ENCODE measurements at places on chromosomes 11 and 22. TPM values are rescaled to one million over a fixed set of nuclear protein-coding genes. Genes with fewer than 3 reads are reported as not detected.
A peak's percentile ranks its signal among the peaks of the same experiment; 100 is the strongest.

The MRGPRE gene
- total RNA-seq, result 0.81 TPM

- no peak for DNase-seq
These were observed 44.9 kb upstream of the WNT11 start for GRCh38 chr11:76251226-76251575.

DNA sequence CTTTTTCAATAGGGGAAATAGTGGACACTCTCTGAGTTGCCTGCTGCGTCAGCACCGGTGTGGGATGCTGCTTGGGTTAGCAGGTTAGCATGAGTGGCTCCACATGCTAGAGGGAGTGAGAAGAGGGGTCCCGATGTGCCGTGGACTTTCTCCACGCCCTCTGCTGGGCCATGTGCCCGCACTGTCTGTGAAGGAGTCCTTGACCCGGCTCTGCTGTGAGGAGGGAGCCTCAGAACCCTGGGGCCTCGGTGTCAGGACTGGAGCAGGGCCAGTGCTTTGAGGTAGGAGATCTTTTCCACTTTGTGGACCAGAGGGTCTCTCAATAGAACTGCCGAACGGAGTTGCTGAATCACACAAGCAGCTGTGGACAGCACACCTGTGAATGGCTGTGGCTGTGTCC lies 14.8 kb downstream of the CTTN start:
- no peak for DNase-seq

DNA sequence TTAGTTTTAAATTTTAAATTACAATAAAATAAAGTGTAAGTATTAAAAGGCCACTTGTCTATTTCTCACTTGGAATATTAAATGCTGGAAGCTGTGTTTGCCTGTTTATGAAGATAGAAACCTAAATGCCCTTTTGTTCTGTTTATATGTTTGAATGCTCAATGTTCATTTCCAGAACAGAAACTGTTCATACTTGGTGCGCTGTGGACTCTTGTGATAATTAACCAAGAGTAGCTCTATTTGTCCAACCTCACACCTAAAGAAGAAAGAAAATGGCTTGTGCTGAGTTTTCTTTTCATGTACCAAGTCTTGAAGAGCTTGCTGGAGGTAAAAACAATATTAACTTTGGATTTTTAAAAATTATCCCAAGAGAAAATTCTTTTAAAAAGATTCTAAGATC lies 5.7 kb downstream of the C11orf54 start:
- no peak for DNase-seq

- peak; percentile 56 for DNase-seq
These were observed 492 bp downstream of the JHY start for GRCh38 chr11:122882857-122883645.

DNA sequence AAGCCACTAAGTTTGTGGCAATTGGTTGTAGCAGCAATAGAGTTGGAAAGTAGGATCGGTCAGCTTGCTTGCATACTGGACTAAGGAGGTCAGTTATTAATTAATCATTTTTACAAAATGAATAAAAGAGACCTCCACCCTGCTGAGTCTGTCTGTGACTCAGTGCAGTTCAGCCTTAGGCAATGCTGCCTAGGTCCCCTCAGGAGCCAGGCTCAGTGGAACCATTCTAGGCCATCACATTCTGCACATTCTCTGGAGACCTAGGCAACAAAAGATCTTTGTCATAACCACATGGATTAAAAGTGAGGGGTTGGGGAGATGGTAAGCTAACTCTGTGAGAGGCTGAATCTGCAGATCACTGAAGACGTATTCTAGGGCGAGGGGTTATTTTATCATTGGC lies 178.7 kb upstream of the CADM1 start:
- no peak for DNase-seq

The ANO9 gene
- total RNA-seq, result 17.9 TPM

GRCh38 chr11:86176165-86176884 lies 68.2 kb upstream of the EED start:
- no peak for DNase-seq

GRCh38 chr22:25996669-25997068 lies 172.6 kb upstream of the SEZ6L start:
- DNase-seq, result no peak

The PSMD13 gene
- total RNA-seq, result 87.5 TPM

- DNase-seq, result peak; percentile 40
These were observed 30.7 kb downstream of the ST3GAL4 start for GRCh38 chr11:126385991-126386728.

DNA sequence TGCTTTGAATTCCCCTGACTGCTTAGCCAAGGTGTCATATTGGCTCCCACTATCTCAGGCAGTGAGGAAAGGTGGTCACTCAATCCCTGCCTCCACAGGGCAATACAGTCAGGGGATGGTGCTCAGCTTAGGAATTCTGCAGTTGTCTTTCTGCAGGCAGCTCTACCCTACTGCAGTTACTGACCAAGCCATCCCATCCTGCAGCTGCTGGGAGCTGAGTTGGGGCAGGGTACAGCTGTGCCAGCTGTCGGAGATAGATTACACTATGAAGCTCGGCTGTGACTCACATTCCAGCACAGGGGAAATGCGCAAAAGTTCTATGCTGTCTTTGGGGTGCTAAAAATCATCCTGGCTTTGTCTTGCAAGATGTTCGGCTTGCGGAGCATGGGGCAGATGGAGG lies 4.4 kb upstream of the DAGLA start:
- no peak for DNase-seq

- DNase-seq, result no peak
These were observed 21.0 kb downstream of the PARVB start for GRCh38 chr22:44045145-44045544.

The MYEOV gene
- total RNA-seq, result not detected

GRCh38 chr22:50727678-50728522 lies 10.1 kb upstream of the ACR start:
- DNase-seq, result no peak

- no peak for DNase-seq
These were observed 740 bp upstream of the TRMT2A start for GRCh38 chr22:20117633-20118299.

The NXPE1 gene
- not detected for total RNA-seq

DNA sequence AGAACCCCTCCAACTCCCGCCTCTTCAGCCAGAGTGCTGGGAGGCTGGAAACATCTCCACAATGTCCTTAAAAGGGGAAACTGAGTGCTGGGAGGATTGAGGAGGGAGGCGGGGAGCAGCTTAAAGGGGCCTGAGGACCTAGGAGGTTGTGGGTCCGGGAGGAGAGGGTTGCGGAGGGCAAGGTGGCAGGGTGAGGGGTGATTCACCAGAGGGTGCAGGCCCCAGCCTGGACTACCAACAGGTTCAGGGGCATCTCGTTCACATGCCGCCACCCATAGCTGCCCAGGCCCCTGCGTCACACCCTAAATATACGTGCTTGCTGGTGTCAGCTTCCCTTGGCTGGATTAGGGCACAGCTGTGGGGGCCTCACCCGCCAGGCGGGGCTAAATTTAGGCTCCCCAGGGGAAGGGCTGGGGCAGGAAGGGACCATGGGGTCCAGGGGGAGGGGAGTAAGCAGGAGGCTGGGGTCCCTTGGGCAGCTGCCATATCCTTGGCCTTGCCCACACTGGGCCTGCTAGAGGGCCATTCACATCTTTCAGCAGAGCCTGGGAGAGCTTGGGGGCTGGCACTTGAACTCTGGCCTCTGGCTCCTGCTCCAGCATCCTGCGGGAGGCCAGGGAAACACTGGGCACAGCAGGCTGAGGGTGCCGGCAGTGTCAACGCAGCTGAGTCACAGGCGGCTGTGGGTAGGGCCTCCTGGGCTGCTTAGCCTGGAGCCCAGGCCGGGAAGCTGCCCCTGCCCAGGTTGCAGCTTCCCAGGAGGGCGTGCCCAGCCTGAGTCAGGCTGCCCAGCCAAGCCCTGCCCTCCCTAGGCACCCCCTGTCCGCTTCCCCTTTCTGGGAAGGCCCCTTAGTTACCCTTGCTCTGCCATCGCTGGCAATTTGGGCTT lies 1.3 kb downstream of the EHBP1L1 start:
- no peak for DNase-seq

GRCh38 chr11:110711776-110712658 lies at the start of gene ARHGAP20:
Gene ARHGAP20 (minus strand): TSS chr11:110712437. CDS start chr11:110712231, 206 bp downstream.
- peak; percentile 75 for DNase-seq

DNA sequence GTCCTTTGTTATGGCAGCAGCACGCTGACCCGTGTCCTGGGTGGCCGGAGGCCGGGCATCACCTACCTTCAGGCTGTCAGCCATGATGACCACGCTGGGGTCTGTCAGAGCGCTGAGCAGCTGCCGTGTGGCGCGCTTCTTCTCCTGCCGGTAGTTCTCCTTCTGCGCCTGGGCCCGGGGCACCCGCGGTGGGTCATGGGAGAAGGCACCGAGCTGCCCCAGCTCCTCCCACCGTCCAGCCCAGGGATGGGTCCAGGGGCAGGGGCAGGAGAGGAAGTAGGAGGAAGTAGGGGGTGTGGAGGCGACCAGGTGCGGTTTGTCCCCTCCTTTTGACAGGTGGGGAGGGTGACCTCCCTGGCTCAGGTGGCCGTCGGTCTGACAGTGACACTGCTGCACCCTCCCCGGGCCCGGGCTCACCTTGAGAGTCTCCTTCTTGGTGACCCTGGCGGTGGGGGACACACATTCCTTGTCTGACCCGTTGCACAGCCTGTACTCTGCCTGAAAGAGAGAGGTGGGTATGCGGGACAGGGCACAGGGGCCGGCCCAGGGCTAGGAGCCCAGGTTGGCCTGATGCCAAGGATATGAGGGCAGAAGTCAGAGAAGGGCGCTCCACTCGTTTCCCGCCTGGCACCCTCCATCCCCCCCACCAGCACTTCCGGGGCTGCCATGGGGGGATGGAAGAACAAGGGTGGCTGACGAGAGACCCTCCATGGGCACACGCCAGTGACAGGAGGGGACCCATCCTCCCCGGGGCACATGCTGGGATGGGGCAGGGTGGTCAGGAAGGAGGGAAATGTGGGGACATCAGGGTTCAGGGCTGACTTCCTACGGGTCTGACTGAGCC lies 43.0 kb downstream of the OSBPL5 start:
- DNase-seq, result no peak

- no peak for DNase-seq
These were observed 24.2 kb downstream of the PPFIBP2 start for GRCh38 chr11:7538031-7538430.

DNA sequence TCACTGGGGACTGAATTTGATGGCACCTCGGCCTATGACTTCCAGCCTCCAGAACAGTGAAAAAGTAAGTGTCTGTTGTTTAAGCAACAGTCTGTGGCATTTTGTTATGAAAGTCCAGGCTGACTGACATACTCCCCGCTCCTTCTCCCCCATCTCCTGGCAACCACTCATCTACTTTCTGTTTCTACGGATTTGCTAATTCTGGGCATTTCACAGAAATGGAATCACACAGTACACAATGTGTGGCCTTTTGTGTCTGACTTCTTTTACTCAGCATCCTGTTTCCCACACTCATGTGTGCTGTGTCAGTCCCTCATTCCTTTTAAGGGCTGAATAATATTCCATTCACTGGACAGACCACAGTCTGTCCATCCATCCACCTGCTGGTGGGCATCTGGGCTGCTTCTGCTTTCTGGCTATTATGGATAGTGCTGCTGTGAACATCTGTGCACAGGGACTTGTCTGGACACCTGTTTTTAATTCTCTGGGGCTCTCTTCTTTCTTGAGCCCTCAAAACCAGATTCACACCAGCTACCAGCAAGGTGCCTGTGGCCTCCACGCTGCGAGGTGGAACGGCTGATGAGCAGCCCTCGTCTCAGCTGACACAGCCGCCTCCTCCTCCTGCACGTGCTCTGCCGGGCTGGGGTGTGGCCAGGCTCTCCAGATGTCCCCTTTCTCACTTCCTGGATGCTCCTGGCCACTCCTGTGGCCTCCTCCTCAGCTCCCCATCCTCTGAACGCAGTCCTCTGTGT lies 333.1 kb downstream of the CTTN start:
- no peak for DNase-seq

The CHADL gene
- total RNA-seq, result 8.9 TPM

DNA sequence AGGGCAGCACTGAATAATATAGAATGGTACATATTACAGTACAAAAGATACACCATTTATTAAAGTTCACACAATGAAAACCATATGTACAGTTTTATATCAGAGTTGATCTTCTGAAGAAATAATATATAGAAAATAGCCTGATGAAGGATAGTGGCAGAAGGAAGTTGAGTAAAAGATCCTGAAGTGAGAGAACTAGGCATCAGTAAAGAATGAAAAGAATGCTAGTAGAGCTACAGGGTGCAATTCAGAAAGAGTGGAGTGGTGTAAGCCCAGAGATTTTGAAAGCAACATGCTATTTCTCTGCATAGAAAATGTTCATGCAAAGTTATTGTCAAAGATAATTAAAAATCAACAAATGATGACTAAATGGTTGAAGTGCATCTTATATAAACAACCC lies 1552.7 kb upstream of the TENM4 start:
- no peak for DNase-seq

GRCh38 chr22:45677063-45677462 lies 5.4 kb downstream of the ATXN10 start:
- DNase-seq, result no peak

DNA sequence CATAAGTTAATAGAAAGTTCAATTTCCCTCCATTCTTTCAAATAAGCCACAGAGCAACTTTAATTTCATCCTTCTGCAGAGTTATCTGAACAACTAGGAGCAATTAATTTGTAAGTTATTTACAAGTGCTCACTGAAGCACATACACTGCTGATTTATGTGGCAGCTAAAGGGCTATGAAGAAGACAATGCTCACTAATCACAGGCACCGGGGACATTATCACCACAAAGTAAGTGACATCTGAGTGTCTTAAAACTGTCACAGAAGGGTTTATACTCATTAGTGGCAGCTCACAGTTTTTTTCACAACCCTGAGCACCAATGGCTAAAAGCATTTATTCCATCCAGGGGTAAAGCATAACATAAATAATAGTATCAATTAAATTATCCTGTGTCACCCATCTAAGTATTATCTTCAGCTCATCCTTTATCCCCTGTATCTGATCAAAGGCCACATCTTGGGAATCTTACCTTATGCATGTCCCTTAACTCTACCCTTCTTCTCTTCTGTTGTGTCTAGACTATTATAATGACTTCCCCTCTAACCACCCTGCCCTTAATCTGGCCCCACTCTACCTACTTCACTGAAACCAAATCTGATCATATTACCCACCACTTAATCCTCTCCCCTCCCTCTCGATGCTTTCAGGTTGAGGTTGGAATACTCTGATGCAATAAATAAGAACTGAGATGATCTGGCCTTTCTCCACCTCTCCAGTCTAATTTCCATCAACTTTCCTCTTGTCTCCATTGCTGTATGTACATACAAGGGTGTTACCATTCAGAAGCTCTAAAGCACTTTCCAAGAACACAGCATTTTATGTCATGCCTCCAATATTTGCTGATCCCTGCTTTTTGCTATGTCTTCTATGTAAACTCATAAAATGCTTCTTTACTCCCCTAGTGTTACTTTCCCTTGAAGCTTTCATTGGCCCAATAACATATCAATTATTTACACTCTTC lies 252.7 kb downstream of the CASP12 start:
- no peak for DNase-seq

GRCh38 chr22:46220921-46221320 lies 29.2 kb downstream of the CDPF1 start:
- no peak for DNase-seq

The EMID1 gene
- total RNA-seq, result 2.4 TPM

- no peak for DNase-seq
These were observed 2.3 kb downstream of the OR51G1 start for GRCh38 chr11:4921796-4922195.

The PTS gene
- 44.5 TPM for total RNA-seq

The PNPLA3 gene
- 0.75 TPM for total RNA-seq

Data from ureter (tissue), 1 donor.